ENCODE measurements at places on chromosomes 3 and 15.
A peak's percentile ranks its signal among the peaks of the same experiment; 100 is the strongest.

GRCh38 chr15:36883713-36884517 is 216.4 kb downstream of the MEIS2 start:
- peak; percentile 88 for DNase-seq

DNA sequence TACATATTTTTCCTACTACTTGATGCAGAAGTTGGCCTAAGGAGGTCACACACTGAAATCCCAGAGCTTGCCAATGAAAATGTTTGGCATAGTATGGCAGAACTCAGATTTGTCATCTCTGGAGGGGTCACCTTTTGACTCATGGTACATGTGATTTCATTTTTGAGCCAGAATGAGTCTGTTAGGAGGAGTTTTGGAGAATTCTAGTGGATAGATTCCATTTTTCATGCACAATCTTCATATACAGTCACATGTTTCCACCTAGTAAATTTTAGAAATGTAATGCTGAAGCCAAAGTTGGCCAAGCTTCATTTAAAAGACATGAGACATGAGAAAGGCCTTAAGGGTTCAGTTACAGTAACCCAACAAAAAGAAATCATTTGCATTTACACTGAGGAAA is 97.8 kb upstream of the IGSF10 start:
- DNase-seq: no peak

DNA sequence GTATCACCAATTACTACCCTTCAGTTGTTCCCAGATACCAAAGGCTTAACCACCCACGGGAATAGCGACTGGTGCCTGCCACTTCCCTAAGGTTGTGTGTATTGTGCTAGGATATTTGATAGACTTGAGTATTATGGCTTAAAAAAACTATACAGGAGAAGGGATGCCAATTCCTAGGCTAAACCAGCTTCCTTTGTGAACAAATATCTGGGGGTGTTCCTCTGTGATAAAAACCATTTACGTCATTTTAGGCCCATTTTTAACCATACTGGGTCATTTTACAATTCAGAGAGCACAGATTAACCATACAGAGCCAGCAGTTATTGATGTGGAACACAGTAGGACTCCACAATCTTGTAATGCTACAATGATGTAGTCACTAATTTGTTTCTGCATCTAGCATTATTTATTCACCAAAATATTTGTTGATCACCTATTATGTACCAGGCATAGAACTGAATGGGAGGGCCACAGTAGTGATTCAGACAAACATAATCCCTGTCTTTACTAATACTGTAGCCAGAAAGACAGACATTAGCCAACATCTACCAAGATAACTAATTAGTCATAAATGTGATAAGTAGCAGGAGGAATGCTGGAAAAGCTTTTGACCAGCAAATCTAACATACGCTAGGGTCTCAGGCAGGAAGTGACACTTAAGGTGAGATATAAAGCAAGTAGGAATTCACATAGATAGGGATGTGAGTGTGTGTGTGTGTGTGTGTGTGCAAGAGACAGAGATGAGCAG is 184.8 kb downstream of the MECOM start:
- no peak for DNase-seq

DNA sequence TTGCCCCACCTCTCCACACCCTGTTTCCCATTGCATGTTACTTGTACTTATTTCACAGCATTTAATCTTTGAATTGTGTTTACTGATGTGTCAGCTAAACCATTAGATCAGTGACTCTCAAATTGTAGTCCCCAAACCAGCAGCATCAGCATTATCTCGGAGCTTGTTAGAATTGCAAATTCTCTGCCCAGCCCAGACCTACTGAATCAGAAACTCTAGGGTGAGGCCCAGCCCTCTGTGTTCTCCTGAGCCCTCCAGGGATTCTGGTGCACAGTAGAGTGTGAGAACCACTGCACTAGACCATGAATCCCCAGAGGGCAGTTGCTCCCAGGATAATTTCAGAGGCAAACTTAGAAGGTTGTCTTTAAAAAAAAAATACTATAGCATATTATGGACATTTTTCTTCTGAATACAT is 13.0 kb downstream of the PLD1 start:
- DNase-seq: no peak

GRCh38 chr3:126083138-126083445 is 832 bp downstream of the SLC41A3 start:
- DNase-seq: no peak

DNA sequence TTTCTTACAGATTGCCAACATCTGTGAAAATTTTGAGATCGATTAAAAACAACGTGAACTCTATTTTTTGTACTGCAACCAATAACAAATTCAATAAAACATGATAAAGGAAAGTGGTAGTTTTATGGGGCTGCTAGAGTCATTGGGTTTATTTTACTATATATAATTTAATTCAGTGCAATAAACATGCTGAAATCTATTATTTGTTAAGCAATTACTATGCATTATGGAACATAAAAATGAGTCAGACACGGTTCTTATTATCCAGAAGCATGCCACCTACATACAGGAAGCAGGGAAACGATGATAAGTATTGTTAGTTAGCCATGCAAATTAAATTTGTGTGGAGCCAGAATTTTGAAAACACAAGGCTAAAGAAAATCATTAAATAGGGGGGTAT is 27.2 kb downstream of the NPHP3 start:
- DNase-seq: no peak

GRCh38 chr15:55530861-55531313 is 22.9 kb upstream of the DNAAF4 start:
- DNase-seq: no peak

DNA sequence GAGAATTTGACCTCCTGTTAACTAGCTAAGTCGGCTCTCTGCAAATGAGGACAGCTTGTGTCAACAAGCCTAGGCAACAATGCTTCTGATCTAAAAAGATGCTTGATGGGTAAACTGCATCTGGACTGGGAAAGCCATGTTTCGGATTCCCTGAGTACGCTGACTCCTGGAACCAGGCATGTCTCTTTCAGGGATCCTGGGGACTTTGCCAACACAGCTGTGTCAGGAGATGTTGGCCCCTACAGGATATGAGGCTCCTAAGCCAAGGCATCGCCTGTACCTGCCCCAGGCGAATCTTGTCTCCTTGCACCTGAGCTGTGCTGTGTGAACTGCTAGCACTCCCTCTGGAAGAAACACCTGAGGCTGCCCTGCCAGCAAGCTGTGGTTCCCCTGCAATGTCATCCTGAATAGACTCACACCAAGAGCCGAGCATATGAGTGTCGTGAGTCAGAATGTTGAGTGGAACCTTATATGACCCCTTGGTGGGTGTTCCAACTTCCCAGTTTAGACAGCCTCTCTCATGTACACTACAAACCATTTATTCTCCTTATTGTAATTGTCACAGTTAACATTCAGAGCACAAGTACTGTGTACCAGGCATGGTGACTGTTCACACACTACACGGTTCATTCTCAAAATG is 17.0 kb downstream of the EOGT start:
- DNase-seq: no peak

DNA sequence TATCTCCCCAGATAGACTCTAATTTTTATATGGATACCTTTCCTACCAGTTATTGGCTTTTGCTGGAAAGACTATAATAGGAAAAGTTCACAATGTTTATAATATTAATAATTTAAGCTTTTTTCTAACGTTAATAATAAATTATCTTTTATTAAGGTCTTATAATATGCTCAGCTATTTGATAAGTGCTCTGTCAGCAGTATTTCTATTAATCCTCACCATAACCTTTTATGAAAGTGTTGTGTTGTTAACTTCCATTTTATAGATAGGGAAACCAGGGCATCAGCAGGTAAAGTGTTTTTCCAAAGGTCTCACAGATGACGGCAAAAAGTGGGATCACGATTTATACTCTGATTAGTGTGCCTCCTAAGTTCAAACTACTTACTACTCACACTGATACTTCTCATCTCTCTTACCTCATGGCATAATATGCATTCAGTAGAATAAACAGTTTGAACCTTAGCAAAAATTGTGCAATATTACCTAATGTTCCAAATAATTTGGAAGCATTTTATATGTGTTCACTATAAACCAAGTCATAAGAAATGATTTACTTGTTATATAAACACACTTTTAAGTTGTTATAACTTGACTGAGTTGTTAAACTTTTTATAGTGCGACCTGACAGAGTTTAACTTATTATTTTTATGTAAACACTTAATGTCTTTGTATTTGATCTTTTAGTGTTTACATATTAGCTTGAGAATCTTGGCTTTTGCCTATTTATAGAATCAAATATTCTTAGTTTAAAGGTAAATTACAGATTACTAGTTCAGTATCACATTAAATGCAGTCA is 274.9 kb upstream of the DCBLD2 start:
- no peak for DNase-seq

GRCh38 chr3:198051836-198052235 is 91.8 kb downstream of the LMLN start:
- no peak for DNase-seq

DNA sequence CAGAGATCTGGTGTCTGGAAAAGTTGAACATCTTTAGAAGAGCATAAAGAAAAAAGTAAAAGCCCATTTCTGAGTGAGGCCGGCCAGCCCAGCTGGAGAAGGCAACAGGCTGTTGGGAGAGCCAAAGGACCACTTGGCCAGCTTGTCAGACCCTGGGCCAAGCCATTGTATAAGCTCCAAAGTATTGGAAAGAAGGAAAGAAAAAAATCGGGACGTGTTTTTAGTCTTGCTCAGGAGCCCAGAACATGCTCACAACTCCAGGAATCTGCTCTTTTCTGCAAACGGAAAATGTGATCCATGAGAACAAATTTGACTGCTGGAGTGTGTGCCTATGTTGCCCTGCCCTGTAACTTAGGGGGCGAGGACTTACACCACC is 10.4 kb upstream of the CLPX start:
- DNase-seq: no peak

- DNase-seq: no peak
Observed at GRCh38 chr3:141529717-141530414, 43.0 kb downstream of the RASA2 start.

- DNase-seq: no peak
Observed at GRCh38 chr15:63436341-63436740, 54.7 kb upstream of the CA12 start.

- no peak for DNase-seq
Observed at GRCh38 chr15:66830823-66831222, 128.8 kb downstream of the SMAD6 start.

DNA sequence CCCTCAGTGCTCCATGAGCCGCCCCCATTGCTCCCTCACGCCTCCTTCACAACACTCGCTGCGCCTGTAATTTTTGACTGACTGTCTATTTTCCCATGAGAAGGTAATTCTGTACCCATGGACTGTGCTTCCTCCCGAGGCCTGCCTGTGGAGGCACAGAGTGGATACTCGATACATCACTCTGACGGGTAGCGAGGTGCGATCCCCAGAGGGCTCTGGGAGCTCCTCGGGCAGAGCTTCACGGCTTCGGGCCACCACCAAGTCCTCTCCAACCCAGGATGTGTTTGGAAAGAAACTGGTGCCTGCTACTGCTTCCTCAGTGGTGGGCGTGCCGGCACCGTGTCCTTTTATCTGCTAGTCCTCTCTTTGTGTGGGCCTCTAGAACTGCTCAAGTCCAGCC is 108.6 kb upstream of the DLG1 start:
- no peak for DNase-seq

GRCh38 chr3:37210230-37210629 is 35.8 kb upstream of the LRRFIP2 start:
- DNase-seq: no peak

- no peak for DNase-seq
Observed at GRCh38 chr3:121477589-121477988, 68.2 kb downstream of the POLQ start.

DNA sequence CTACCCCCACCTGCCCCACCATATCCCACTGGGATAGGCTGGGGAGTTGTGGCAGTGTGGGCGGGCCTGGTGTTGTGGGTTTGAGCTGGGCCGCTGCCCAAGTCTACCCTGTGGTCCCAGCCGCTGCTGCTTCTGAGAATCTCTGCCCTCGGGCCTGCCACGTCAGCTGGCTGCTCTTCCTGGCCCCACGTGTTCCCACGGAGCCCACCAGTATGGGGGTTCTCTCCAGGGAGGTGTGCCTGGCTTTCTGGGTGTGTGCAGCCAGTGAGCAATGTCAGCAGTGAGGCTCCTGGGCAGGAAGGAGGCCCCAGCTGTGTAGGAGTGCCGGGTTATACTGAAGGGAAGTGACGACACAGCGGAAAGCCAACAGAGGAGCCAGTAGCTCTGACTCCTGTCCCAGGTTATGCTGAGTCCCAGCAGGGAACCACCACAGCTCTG is 10.5 kb downstream of the GNAI2 start:
- no peak for DNase-seq

DNA sequence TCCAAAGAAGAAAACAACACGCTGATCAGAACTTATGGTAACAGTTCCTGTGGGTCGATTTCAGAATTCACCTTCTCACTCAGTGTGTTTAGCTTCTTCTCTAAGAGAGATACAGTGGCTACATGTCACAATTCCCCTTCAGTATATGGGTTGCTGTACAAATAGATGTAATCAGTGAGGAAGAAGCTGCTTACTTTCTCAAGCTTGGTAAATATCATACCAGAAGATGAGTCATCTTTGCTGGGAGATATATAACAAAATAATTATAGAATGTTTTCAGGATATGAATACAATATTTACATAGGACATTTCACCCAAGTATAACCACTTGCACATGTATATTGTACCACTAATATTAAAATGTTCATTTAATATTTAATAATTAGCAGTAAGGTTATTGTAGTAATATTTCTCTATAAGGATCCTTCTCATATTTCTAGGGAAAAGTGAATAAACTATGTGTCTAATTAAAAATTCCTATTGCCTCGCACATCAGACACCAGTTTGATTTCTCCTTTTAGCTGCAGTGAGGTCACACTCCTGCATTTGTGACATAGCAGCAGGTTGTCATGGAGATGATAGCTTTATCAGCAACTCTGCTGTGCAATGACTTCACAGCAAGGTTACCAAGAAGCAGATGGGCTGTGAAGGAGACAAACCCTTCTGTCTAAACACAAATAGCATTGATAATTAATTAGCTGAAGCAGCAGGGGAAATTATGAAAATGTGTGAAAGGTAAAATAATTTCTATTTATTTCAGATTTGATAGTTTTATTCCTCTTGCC is 211.4 kb downstream of the TUSC7 start:
- no peak for DNase-seq

- DNase-seq: no peak
Observed at GRCh38 chr15:26867200-26868007, 542 bp downstream of the GABRA5 start.
